ENCODE measurements at places on chromosomes 7 and 10.

DNA sequence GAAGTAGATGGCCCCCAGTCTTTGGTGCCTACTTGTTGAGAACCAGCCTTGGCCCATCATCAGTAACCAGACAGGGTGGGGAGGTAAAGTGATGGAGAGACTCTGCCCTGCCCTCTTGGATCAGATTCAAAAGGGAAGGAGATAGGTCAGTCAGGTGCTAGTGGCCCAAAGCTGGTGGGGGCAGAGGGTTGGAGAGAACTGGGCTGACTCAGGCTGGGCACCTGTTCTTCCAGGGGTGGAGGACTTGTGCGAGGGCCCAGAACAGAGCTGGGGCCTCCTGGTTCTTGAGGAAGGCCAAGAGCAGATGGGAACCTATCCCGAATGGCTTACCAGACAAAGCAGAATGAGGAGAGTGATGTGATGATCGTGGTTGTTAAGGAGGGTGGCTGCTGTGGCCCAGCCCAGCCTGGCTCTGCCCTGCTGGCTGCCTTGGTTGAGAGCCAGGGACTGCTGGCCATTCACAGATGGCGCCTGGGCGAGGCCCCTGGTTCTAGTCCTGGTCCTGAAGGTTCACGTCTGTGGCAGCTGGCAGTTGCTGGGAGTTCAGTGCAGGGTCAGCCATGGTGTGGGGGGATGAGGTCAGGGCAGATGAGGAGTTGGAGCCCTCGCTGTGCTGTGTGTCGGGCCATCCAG lies 36.6 kb downstream of the PALD1 start:
- no peak for DNase-seq

- no peak for DNase-seq
These were observed 505.5 kb upstream of the ZMIZ1 start for GRCh38 chr10:78563314-78563713.

GRCh38 chr7:50431722-50432305 lies 18.3 kb downstream of the FIGNL1 start:
- DNase-seq = no peak

GRCh38 chr7:147196481-147196880 lies 1079.9 kb downstream of the CNTNAP2 start:
- no peak for DNase-seq

DNA sequence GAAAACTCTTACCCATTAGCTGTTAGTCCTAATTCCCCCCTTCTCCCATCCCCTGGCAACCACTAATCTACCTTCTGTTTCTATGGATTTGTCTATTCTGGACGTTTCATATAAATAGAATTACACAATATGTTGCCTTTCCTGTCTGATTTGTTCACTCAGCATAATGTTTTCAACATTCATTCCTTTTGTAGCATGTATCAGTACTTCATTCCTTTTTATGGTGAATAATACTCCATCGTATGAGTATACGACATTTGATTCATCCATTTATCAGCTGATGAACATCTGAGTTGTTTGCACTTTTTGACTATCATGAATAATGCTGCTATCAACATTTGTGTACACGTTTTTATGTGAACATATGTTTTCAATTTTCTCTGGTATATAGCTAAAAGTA lies 4.4 kb upstream of the FRAT1 start:
- DNase-seq = no peak

DNA sequence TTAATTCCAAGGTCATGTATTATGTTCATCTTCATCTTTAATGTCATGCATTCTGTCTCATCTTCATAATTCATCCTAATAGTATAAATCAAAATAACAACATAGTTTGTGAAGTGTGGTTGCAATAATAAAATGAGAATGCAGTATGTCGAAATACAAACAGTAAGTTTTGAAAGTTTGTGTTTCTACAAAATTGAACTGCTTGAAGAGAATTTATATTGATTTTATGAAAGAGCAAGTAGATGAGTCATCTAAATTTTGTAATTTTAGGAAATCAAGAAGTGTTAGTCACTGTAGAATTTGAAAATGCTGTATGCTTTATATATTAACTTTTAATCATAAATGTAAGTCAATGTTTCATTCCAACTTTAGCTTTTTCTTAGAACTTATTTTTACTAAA lies 190.5 kb upstream of the PPP1R3A start:
- DNase-seq = no peak

DNA sequence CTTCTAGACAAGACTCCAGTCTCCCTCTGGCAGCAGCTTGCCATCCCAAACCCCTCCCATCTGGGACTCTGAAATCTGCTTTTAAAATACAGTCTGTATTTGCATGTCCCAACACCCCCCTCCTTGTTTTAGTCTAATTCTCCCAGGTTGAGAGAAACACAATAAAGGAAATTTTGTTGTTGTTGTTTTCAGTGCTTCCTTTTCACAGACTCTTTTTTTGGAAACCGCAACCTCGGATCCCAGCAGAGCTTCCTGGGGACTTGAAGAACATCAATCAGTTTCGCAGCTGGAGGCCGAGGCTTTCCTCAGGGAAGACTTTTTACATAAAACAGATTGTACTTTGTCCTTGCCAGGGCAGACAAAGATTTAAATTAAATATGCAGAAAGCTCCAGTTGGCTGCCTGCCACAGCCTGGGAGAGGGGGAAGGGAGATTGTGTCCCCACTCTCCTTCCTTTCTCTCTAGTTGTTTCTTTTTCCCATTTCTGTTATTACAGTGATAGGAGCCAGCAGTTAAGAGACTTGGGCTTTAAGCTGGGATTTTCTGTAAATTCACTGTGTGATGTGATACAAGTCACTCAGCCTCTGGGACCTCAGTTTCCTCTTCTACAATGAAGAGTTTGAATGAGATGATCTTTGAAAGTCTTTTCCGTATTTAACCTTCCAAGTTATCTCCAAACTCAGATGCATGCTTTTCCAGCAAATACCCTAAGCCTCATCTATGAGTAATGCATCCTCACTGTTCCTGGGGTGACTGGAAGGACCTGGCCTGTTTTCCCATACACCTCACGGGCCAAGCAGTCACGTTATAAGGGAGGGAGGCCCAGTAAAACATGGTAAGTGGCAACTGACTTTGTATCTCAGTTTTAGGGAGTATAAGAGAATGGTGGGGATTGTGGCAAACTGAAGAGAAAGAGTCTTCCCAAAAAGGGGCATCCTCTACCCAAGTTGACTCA lies 192.3 kb downstream of the REEP3 start:
- no peak for DNase-seq

DNA sequence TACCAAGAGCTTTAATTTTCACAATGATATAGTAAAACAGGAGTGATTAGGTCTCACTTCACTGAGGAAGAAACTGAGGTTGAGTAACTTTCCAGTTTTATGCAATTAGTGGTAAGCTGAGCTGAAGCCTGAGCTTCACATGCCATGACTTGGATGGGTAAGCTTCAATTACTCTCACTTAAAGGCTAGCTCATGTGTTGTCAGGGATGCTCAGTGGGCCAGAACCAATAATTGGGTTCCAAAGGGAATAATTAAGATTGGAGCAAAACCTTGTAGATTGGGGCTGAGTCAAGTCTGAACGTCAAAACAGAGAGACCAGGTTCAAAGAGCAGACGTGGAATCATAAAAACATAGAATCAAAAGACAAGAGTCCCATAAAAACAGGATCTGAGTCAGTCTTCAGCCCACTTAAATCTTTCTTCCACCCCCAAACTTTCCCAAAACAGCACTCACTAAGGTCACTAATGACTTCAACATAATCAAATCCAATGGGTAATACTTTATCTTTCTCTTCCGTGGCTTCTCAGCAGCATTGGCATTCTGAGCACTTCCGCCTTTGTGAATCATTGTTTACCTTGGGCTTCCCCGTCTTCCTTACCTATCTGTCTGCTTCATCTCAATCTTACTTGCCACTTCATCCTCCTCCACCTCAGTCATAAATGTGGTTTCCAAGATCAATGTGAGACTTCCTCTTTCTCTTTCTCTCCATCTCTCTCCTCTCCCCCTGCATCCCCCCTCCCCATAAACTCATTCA lies 23.0 kb upstream of the EGFR start:
- DNase-seq = peak; percentile 21

DNA sequence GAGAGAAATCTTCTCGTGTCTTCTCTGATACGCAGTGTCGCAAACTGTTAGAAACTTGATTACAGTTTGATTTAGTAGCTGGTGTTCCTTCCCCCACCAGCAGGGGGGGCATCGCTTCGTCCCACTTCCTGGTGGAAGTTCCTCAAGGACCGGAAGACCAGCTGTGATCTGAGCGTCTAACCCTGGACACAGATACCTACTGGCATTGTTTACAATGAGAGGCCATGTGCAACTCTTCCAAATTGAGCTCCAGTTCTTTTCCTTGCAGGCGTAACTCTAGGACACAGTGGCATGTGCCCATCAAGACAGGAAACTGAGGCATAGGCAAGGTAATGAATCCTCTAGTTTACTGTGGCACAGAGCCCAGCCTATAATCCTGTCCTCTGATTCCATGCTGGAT lies 219.0 kb downstream of the CCDC3 start:
- peak; percentile 14 for DNase-seq

- no peak for DNase-seq
These were observed 14.4 kb downstream of the MRPL32 start for GRCh38 chr7:42946627-42946950.

DNA sequence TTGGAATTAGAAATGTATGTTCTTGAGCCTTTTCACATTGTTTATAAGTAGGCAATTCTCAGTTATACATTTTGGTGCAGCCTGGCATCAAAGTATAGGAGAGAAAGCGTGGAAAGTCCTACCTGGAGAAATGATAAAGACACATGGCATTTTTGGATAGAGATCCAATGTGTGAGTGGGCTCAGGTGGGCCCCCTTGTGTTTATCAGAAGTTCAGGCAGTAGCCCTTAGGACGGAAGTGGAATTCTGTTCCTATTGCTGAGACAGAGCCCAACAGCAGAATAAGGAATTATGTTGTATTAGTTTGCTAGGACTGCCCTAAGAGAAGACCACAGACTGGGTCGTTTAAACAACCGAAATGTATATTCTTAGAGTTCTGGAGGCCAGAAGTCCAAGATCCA lies 85.2 kb upstream of the AMPH start:
- no peak for DNase-seq

DNA sequence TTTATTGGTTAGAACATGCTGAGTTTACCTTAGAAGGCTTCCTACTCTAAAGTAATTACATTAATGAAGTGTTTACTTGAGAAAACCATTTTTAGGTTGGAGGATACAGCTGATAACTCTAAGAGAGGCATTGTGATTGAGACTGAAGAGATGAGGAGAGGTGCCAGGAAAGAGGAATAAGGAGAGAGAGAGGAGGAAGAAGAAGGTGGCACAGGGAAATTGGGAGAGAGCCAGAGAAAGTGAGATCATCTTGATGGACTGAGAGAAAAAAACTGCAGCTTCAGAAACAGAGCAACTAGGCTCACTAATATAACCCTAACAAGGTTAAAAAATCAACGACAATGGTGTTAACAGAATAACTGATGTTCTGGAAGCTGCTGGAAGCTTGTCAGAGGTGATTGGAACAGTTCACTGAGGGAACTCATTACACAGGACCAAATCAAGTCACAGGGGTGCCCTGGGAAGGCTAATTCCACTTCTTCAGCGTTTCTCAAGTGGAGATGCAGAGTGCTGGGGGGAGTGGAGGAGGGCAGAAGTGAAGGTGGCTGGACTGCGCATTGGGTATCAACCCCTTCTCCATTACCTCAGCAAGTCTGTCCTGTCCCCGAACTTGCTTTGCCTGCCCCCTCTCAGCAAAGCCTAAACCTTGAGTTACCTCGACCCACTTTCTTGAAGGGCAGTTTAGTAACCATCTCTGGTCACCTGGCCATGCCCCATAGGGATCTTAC lies 6.9 kb upstream of the SORBS1 start:
- no peak for DNase-seq

- no peak for DNase-seq
These were observed 22.8 kb downstream of the WDFY4 start for GRCh38 chr10:48707472-48707871.

DNA sequence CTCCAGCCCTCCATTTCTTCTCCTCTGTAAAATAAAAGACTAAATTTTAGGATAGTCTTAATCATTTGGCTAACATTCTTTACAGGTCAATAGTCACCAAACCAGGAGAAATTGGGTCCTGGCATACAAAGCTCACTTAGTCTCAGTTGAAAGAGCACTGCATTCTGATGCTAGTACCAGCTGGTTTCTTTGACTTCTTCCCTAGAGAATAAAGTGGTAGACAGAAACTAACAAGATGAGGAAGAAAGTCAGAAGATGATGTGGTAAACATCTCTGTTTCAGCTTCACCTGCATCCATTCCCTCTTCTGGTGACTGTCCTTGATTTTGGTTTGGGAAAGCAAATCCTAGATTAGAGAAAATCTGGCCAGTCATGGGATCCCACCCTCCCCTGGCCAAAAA lies 37.2 kb downstream of the NKX2-3 start:
- no peak for DNase-seq

DNA sequence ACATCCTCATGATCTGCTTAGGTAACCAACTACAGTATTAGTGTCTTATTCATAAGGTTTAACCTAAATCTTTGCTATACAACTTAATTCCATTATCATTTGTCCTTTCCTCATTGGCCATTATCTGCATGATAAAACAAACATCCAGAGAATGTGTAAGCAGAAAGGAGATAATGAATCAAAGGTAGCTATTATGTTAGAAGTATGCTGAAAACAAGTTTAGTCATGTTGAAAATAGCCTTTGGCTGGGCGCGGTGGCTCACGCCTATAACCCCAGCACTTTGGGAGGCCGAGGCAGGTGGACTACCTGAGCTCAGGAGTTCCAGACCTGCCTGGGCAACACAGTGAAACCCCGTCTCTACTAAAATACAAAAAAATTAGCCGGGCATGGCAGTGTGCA lies 78.2 kb downstream of the NT5C2 start:
- DNase-seq = no peak

GRCh38 chr10:36042135-36042534 lies 400.0 kb upstream of the FZD8 start:
- no peak for DNase-seq

GRCh38 chr10:102988404-102989314 lies 70.6 kb downstream of the CNNM2 start:
- DNase-seq = no peak

DNA sequence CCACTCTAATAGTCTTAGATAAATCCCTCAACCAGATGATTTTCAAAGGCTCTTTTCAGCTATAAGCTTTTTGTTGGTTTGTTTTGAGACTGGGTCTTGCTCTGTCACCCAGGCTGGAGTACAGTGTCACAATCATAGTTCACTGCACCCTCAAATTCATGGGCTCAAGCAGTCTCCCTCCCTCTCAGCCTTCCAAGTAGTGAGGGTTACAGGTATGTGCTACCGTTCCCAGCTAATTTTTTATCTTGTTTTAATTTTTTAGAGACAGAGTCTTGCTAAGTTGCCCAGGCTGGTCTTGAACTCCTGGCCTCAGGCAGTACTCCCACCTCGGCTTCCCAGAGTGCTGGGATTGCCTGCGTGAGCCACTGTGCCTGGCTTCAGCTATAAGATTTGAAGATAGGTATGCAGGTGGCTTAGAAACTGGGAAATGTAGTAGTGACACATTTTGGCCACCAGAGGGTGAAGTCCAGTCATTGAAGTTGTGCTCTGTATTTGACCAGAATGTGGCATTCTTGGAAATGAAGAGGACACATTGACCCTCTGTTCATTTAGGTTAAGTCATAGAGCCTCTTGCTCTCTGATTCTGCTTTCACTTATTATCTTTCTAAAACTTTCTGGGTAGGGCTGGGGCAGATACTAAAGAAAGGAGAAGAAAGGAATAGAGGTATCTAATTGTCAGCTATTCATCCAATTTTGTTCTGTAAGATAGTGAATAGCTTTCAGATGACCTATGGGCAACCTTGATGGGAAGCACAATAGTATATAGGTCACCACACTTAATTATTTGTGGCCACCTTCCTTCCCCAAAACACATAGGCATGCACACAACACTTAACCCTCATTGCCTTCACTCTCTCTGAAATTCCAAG lies 36.0 kb downstream of the R3HCC1L start:
- peak; percentile 29 for DNase-seq

Measured in HL-60 (cell line).